ENCODE measurements at places on chromosomes 13 and 19.

DNA sequence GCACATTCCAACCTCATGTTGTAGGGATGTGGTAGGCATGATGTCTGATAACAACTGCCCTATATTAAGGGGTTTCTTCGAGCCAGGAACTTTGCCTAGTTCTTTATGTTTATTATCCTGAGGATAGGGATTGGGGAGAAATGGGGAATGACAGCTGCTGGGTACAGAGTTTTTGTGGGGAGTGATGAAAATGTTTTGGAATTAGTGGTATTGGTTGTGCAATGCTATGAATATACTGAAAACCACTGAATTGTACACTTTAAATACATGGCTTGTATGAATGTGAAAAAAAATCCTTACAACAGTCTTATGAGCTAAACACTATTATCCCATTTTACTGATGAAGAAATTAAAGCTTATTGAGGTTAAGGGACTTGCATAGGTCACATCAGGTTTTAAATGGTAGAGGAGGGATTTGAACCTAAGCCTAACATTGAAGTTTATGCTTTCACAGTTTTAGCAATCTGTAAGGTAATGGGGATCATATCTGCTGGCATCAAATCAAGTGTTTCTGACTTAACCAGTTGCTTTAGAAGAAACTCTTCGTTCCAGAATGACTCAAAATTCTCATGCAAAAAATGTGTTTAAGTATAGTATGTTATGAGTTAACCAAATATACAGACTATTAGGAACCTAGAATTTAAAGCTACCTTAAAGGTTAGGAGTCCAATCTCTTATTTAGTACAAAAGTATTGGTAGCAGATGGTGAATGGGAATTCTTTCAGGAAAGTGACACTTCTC is 61.4 kb downstream of the ERCC5 start:
- peak; percentile 46 for DNase-seq

DNA sequence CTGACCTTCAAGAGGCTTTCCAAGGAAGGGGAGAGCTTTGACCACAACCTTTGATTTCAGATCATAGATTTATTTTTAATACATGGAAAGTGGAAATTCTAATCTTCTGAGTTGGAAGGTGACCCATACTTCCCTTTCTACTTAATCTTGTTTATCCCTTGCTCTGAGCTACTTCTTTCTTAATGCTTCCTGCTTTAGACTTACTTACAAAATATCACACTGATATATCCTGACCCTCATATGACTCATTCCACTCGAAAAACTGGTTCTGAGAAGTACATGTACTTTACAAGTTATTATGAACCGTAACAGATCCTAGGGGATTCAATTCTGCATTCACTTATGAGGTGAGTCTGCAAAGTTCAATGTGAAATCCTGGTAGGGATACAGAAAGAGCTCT is 76.2 kb upstream of the IRS2 start:
- DNase-seq = peak; percentile 80

DNA sequence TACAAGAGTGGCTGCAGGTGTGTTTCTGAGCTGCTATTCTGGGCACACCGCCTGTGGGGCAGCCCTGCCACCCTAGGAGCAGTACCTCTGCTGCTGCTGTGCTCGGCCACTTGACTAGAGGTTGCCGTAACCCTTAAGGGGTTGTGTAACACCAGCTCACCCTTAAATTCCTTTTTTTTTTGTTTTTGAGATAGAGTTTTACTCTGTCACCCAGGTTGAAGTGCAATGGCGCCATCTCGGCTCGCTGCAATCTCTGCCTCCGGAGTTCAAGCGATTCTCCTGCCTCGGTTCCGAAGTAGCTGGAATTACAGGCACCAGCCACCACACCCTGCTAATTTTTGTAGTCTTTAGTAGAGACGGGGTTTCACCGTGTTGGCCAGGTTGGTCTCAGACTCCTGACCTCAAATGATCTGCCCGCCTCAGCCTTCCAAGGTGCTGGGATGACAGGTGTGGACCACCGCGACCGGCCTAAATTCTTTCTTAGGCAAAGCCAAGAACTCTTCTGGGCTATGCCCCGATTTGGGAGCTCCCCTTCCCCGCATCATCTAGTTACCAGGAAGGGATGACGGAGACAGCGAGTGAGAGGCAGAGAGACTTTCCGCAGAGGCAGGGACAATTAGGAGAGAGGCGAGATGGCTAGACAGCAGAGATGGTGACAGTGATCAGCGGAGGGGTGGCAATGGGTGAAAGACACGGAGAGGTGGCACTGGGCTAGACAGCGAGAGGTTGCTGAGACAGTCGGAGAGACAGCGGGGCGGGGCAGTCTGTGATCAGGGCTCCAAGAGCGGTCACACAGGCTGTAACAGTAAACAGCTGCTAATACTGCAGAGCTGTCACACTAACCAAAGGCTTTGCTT is 4.4 kb upstream of the LILRA5 start:
- DNase-seq = no peak

DNA sequence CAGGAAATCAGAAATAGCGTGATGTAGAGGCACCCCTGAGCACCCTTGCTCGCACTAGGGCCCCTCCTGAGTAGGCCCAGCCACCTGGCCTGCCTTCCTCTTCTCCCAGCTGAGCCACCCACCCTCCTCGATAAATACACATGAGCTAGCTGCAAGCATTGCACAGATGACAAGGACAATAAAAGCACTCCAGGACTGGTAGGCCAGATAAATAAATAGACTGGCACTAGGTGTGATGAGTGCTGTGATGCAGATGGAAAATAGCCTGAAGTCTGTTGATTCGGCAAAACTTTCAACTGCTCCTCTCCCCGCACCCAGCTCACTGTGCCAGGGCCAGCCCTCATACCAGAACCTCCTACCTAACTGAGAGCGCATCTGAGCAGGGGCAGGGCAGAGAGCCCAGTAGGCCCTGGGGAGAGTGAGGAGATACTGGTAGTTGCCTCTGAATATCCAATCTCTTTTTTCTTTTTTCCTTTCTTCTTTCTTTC is 54.5 kb upstream of the GPI start:
- no peak for DNase-seq

- DNase-seq = no peak
Observed at GRCh38 chr13:90201676-90202460, 1145.6 kb upstream of the MIR17HG start.

GRCh38 chr13:37344056-37344455 is 238.6 kb upstream of the CSNK1A1L start:
- no peak for DNase-seq

DNA sequence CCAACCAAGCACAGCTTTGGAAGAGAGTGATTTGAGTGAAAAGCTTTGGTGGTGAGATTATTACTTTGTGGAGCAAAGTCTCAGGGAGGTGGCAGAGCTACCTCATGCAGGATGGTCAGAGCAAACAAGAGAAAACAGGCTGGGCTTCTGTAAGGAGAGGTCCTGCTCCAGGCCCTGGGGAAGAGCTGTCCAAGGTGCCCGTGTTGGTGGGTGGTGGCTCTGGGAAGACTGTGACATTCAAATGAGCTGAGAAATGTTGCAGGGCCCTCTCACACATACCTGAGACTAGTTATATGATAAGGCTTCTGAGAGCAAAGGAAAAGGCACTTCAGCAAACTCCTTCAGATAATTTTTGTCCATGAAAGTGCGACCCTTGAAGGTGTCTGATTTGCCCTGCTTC is 205.5 kb upstream of the SOX21 start:
- DNase-seq = no peak

- DNase-seq = no peak
Observed at GRCh38 chr19:56106397-56106849, 14.7 kb downstream of the ZNF787 start.

GRCh38 chr19:6033744-6034264 is 55.9 kb upstream of the RANBP3 start:
- DNase-seq = no peak

DNA sequence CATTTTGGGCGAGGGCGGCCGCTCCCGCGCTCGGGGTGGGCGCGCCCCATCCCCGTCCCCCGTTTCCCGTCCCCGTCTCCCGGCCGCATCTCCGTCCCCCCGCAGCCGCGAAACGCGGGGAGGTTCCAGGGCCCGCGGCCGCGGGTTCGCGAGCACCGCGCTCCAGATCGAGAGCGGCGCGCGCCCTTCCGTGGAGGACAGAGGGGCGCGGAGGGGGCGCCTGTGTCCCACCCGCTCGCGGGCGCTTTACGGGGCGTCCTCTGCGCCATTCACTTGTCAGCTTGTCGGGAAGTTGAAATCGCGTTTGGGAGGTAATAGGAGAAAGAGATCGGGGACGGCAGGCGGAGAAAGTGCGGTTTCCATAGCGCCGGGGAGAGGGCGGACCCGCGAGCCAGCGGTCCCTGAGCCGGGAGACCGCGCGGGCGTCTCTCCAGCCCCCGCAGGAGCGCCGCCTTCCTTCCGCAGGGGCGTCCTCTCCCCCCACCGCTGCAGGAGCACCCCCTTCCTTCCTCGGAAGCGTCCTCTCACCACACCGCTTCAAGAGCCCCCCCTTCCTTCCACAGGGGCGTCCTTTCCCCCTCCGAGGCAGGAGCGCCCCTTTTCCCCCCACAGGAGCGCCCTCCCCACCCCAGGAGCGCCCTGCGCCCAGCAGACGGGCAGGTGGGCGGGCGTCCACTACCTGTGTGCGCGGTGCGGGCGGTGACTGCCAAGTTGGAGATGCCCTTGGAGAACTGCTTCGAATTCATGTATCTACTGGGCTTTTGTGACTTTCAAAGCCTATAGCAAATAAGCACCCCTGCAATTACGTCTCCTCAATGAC is 962 bp upstream of the IRS2 start:
- DNase-seq = peak; percentile 49

- DNase-seq = no peak
Observed at GRCh38 chr13:21020176-21020575, 41.2 kb downstream of the LATS2 start.

- peak; percentile 5 for DNase-seq
Observed at GRCh38 chr19:29526730-29527499, 1.1 kb downstream of the VSTM2B start.

DNA sequence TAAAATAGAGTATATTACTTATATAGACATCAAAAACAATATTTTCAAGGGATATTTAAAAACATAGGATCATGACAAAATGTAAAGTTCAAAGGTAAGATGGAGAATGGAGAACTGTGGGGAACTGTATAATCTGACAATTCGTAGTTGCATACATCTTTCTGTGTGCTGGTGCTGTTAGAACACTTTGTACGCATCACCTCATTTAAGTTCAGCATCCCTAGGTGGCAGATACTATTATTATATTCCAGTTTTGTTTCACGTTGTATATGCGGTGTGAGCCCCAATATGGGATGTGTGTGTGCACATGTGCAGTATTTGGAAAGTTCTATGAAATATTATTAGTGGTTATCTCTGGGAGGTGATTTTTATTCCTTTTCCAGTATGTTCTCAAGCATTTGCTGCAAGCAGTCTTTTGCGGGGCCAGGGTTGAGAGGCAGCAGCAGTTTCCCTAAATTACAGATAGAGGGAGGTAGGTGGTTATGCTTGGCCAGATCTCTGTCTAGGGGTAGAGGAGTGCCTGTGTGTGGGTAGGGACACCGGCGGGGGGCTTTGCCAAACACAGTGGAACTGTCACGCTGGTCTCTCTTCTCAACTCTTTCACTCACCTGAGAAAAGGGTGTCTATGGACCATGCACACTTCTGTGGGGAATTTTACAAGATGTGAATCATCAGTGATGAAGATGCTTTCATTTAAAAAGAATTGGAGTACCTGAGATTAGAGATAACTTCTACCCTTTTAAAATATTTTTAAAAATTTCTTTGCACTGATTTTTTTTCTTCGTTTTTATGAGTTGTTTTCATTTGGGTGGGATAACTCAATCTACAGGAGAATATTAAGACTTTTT is 55.6 kb upstream of the ALOX5AP start:
- no peak for DNase-seq

DNA sequence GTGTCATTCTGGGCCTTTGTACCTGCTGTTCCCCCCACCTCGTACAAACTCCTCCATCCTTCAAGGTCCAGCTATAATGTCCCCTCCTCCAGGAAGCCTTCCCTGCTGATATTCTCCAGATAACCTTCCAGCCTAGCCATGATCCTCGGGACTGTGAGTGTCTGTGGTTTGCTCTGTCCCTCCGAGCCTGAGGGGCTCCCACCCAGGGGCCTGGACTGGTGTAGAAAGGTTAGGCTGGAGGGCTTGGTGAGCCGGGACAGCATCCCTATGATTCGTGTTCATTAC is 2.9 kb upstream of the COMP start:
- DNase-seq = no peak

GRCh38 chr13:52665325-52665724 is 12.7 kb downstream of the SUGT1 start:
- DNase-seq = peak; percentile 37

GRCh38 chr19:17775245-17775927 is 19.6 kb upstream of the B3GNT3 start:
- DNase-seq = no peak

GRCh38 chr13:111429064-111429558 is 108.7 kb downstream of the TEX29 start:
- peak; percentile 4 for DNase-seq

- no peak for DNase-seq
Observed at GRCh38 chr19:51127032-51127431, 2.3 kb downstream of the SIGLEC9 start.

- DNase-seq = no peak
Observed at GRCh38 chr19:30479231-30479630, 107.0 kb downstream of the ZNF536 start.

- DNase-seq = peak; percentile 67
Observed at GRCh38 chr13:72890546-72890945, 108.6 kb downstream of the PIBF1 start.

DNA sequence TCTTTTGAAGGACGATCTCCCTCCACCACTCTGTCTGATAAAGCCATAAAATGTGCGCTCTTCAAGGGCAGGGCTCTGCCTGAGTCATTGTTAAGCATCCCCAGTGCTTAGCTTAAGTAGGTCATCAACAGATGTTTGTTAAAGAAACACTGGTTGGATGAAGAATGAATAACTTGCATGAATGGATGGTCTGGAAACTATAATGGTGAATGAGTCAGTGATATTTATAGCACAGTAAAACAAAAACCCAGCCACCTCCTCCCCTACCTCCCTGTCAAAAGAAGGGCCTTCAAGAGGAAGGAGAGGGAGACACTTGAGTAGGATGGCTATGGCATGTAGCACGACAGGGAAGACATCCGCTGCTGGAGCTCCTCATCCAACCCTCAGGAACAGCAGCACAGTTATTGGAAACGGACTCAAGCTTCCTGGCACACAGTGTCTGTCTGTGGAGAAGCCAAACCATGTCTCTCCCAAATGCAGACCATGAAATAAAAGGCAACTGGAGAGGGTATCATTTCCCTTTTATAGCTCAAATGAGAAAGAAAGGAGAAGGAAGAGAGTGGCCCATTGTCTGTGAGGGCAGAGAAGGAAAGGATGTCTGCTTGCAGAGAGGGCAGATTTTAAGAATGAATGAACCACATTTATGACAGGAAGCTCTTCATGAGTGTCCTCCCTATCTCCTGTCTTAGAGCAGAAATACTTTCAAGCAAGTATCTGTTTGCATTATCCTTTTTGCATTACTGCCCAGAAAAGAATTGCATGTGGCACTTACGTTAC is 183.5 kb upstream of the UBL3 start:
- DNase-seq = peak; percentile 66

DNA sequence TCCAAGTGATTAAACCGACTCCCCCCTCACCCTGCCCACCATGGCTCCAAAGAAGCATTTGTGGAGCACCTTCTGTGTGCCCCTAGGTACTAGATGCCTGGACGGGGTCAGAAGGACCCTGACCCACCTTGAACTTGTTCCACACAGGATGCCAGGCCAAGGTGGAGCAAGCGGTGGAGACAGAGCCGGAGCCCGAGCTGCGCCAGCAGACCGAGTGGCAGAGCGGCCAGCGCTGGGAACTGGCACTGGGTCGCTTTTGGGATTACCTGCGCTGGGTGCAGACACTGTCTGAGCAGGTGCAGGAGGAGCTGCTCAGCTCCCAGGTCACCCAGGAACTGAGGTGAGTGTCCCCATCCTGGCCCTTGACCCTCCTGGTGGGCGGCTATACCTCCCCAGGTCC is 2.0 kb downstream of the APOE start:
- DNase-seq = no peak

- DNase-seq = no peak
Observed at GRCh38 chr13:114069376-114070097, 62.9 kb downstream of the RASA3 start.

Data from mammary epithelial cell (primary cell).